ENCODE measurements at places on chromosomes 3 and 15. TPM values are rescaled to one million over a fixed set of nuclear protein-coding genes. Genes with fewer than 3 reads are reported as not detected.

DNA sequence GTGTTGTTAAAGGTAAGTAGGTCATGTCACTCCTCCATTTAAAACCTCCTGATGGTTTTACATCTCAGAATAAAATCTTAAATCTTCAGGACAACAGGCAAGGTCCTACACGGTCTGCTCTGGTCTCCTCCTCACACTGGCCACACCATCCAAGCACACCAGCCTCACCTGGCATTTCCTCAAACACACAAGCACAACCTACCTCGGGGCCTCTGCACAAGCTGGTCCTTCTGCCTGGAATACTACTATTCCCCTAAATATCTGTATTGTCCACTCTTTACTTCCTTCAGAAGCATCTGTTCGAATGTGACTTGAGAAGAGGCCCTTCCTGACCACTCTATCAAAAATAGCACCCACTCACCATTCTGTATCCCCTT is 1.8 kb downstream of the GORASP1 start:
- no peaks in the 10 kb centered on the region for H3K27me3 ChIP-seq
- peak overlapping the region; percentile 95 for H3K4me3 ChIP-seq
- H3K36me3 ChIP-seq = no peaks in the 10 kb centered on the region
- peaks cover 34% of the 10 kb centered on the region for H3K4me1 ChIP-seq
- DNase-seq = no peak

DNA sequence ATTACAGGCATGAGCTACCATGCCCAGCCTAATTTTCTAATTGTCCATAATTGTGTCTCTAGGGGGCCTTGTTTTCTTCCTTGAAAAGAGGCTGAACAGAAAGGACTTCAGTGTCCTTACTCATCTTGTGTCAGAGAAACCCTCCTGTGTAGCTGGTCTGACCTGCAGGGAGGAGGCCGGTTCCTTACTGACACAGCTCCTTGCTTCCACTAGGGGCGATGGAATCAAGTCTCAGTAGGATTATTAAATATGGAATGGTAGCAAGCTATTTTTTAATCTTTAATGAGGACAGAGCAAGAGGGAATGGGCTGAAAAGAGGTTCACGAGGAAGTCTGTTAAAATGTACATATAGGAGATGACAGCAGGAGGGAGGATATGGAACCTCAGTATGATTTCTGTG is 8.6 kb downstream of the LPCAT4 start:
- DNase-seq = no peak
- H3K27me3 ChIP-seq = no peaks in the 10 kb centered on the region
- H3K4me1 ChIP-seq = no peaks in the 10 kb centered on the region

DNA sequence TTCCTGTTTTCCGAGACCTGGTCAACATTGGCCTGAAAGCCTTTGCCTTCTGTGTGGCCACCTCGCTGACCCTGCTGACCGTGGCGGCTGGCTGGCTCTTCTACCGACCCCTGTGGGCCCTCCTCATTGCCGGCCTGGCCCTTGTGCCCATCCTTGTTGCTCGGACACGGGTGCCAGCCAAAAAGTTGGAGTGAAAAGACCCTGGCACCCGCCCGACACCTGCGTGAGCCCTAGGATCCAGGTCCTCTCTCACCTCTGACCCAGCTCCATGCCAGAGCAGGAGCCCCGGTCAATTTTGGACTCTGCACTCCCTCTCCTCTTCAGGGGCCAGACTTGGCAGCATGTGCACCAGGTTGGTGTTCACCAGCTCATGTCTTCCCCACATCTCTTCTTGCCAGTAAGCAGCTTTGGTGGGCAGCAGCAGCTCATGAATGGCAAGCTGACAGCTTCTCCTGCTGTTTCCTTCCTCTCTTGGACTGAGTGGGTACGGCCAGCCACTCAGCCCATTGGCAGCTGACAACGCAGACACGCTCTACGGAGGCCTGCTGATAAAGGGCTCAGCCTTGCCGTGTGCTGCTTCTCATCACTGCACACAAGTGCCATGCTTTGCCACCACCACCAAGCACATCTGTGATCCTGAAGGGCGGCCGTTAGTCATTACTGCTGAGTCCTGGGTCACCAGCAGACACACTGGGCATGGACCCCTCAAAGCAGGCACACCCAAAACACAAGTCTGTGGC is 16.9 kb downstream of the TMEM43 start:
- H3K36me3 ChIP-seq = peaks cover 80% of the 10 kb centered on the region
- peaks cover 46% of the 10 kb centered on the region for H3K4me1 ChIP-seq
- no peak for DNase-seq
- peak overlapping the region; percentile 46 for H3K27ac ChIP-seq
- no peaks in the 10 kb centered on the region for H3K27me3 ChIP-seq

GRCh38 chr3:14312375-14312774 is 90.0 kb upstream of the SLC6A6 start:
- no peak for DNase-seq
- H3K27me3 ChIP-seq = no peaks in the 10 kb centered on the region
- H3K27ac ChIP-seq = no peak overlapping the region
- H3K4me3 ChIP-seq = no peak overlapping the region

DNA sequence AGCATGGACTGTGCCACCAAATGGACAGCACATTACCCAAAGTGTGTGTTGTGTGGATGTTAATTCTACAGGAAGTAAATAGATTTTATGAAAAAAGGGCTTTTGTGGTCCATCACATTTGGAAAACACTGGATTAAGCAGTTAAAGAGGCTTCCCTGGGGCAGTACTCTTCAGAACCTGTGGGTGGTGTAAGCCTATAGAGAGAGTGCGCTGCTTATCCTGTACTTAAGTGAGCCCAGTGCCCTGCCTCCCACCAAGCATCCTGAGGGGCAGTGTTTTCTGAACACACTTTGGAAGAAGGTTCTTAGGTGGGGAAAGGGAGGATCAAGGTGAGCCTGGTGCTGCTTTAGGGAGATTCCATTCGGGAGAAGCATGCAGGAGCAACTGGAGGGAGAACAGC is 10.9 kb downstream of the TTLL3 start:
- peaks cover 6% of the 10 kb centered on the region for H3K4me1 ChIP-seq
- no peak overlapping the region for H3K4me3 ChIP-seq
- H3K27me3 ChIP-seq = no peaks in the 10 kb centered on the region

DNA sequence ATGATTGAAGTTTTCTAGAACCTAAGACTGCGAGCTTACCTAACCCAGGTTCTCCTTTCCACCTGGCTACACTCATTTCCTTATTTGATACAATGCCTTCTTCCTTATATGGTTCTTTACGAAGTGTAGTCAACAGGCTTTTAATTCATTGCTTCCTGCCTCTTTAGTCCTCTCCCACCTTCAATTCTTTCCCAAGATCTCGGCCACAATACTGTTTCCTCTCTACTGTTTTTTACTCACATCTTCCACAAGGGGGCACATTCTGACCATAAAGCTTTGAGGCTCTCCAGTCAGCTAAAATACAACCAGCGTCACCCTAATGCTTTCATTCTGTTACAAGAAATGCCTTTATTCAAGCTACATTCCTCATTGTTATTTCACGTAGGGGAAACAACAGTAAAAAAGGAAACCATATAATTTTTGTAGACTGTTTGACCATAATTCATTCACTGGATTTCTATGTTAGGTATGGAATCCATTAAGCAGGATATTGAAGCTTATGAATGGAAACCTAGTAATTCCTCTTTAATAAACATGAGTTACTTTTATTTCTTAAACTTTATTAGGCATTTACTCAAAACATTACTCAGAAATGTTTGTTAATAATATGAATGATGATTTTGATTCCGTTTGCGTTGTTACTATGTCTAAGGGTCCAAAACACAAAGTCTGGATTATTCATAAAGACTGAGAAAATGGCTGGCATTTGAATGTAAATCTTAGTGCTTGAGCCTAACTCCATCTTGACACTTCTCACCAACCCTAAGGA is 29.5 kb upstream of the VEPH1 start:
- peak overlapping the region; percentile 30 for H3K27ac ChIP-seq
- no peak overlapping the region for H3K4me3 ChIP-seq
- no peaks in the 10 kb centered on the region for H3K27me3 ChIP-seq

DNA sequence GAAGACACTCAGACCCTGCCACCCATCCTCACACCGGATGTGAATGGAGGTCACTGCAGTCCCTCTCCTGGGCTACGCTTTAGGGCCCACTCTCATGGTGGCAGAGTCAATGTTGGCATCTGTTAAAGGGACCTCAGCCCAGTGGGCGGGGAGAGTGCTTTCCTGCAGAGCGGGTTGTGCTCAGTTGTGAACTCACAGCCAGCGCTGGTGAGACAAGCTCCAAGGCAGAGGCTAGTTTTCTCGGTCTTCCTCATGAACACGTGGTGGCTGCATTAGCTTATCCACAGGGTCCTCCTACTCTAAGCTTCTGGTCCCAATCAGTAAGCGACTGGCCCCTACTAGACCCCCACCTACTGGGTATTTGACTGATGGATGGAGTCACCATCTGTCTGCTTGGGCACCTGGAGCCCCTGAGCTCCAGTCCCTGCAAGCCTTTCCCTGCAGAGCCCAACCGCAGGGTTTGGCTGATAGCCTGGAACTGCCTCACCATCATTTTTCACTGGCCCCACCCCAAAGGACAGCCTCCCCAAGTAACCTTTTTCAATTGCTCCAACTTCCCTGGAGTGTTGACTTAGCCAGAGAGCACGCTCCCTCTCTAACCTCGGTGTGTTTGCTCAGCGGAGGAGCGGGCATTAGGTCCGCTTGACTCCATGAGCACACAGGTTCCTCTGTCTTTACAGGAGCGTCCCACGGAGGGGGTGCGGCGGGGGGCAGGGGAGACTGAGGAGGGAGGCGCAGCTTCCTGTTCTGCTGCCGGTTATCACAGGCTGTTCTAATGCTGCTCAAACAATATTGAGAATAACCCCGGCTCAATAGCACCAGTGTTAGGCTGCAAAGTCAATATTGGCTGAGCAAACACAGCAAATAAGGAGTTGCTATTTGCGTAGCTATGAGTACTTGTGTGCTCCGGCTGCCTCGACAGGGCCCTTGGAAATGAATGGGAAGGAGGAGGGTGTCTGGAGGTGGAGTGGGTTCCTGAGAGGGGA is 141.7 kb downstream of the RPLP1 start:
- H3K27ac ChIP-seq = peak overlapping the region; percentile 80
- peak; percentile 59 for DNase-seq
- peak overlapping the region; percentile 25 for H3K4me3 ChIP-seq
- H3K4me1 ChIP-seq = peaks cover 33% of the 10 kb centered on the region
- no peaks in the 10 kb centered on the region for H3K27me3 ChIP-seq
- H3K36me3 ChIP-seq = no peaks in the 10 kb centered on the region

GRCh38 chr3:134336587-134336986 is 37.7 kb downstream of the AMOTL2 start:
- no peak overlapping the region for H3K27ac ChIP-seq
- peaks cover 14% of the 10 kb centered on the region for H3K4me1 ChIP-seq

- no peaks in the 10 kb centered on the region for H3K4me1 ChIP-seq
- peak; percentile 59 for DNase-seq
- H3K4me3 ChIP-seq = no peak overlapping the region
- no peak overlapping the region for H3K27ac ChIP-seq
- H3K36me3 ChIP-seq = no peaks in the 10 kb centered on the region
Measured at GRCh38 chr15:51758645-51759044, 7.2 kb downstream of the TMOD2 start.

- H3K27me3 ChIP-seq = peaks cover 2% of the 10 kb centered on the region
- H3K27ac ChIP-seq = no peak overlapping the region
- H3K4me1 ChIP-seq = no peaks in the 10 kb centered on the region
- no peak overlapping the region for H3K4me3 ChIP-seq
- no peaks in the 10 kb centered on the region for H3K36me3 ChIP-seq
- DNase-seq = peak; percentile 63
Measured at GRCh38 chr15:51104512-51104911, 9.8 kb upstream of the TNFAIP8L3 start.

DNA sequence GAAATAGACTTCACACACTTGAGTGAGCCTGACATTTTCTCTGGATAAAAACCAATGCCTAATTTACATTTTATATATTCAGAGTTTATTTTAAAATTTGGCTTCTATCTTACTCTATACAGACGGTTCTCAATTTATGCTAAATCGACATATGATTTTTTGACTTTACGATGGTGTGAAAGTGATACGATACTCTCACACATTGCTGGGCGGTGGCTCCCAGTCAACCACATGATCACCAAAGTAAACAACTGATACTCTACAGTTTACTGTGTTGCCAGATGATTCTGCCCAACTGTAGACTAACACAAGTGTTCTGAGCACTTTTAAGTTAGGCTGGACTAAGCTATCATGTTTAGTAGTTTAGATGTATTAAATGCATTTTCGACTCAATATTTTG is 25.1 kb upstream of the GADL1 start:
- H3K36me3 ChIP-seq = no peaks in the 10 kb centered on the region
- peaks cover 6% of the 10 kb centered on the region for H3K4me1 ChIP-seq
- H3K27me3 ChIP-seq = no peaks in the 10 kb centered on the region
- no peak overlapping the region for H3K27ac ChIP-seq
- DNase-seq = no peak

DNA sequence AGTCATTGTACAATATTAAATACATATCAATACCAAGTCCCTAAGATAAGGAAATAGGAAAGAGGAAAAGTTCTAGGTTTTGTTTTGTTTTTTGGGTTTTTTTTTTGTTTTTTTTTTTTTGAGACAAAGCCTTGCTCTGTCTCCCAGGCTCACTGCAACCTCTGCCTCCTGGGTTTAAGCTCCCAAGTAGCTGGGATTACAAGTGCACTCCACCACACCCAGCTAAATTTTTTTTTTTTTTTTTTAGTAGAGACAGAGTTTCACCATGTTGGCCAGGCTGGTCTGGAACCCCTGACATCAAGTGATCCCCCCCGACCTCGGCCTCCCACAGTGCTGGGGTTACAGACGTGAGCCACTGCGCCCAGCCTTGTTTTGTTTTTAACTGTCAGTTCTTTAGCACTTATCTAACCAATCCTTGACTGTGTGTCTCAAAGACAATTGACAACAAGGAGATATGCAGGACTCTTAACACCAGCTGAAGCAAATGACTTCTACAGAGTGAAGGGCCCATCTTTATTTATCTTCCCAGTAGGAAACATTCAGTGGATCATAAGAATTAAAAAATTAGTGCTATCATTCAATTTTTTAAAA is 100.0 kb upstream of the RAP2B start:
- no peak for DNase-seq
- no peaks in the 10 kb centered on the region for H3K27me3 ChIP-seq
- no peak overlapping the region for H3K27ac ChIP-seq
- H3K4me3 ChIP-seq = no peak overlapping the region
- no peaks in the 10 kb centered on the region for H3K36me3 ChIP-seq
- H3K4me1 ChIP-seq = no peaks in the 10 kb centered on the region

- no peaks in the 10 kb centered on the region for H3K36me3 ChIP-seq
- DNase-seq = no peak
- H3K4me1 ChIP-seq = no peaks in the 10 kb centered on the region
- no peak overlapping the region for H3K27ac ChIP-seq
- no peaks in the 10 kb centered on the region for H3K27me3 ChIP-seq
Measured at GRCh38 chr3:61547625-61548024, 13.7 kb upstream of the PTPRG start.

- H3K4me3 ChIP-seq = no peak overlapping the region
- no peaks in the 10 kb centered on the region for H3K27me3 ChIP-seq
- H3K27ac ChIP-seq = no peak overlapping the region
- H3K36me3 ChIP-seq = no peaks in the 10 kb centered on the region
- DNase-seq = no peak
Measured at GRCh38 chr3:159418571-159419526, 569.8 kb upstream of the IL12A start.

GRCh38 chr15:41988896-41989572 is 16.7 kb upstream of the EHD4 start:
- no peak overlapping the region for H3K27ac ChIP-seq
- H3K27me3 ChIP-seq = no peaks in the 10 kb centered on the region
- H3K36me3 ChIP-seq = no peaks in the 10 kb centered on the region

The SNTN gene
- polyA plus RNA-seq = not detected

The ANKUB1 gene
- not detected for polyA plus RNA-seq

The NLGN1 gene
- polyA plus RNA-seq = 0.07 TPM

The RPS27L gene
- 33.1 TPM for polyA plus RNA-seq

The CAPN7 gene
- 15.2 TPM for polyA plus RNA-seq

The SAMMSON gene
- polyA plus RNA-seq = not detected

The WNT7A gene
- polyA plus RNA-seq = not detected
